ENCODE measurements at places on chromosomes 12 and 14. TPM values are rescaled to one million over a fixed set of nuclear protein-coding genes. Genes with fewer than 3 reads are reported as not detected.

MFAP5 gene
- total RNA-seq: 1.8 TPM

PDE3A gene
- 12.7 TPM for total RNA-seq

NPFF gene
- total RNA-seq: not detected

DNA sequence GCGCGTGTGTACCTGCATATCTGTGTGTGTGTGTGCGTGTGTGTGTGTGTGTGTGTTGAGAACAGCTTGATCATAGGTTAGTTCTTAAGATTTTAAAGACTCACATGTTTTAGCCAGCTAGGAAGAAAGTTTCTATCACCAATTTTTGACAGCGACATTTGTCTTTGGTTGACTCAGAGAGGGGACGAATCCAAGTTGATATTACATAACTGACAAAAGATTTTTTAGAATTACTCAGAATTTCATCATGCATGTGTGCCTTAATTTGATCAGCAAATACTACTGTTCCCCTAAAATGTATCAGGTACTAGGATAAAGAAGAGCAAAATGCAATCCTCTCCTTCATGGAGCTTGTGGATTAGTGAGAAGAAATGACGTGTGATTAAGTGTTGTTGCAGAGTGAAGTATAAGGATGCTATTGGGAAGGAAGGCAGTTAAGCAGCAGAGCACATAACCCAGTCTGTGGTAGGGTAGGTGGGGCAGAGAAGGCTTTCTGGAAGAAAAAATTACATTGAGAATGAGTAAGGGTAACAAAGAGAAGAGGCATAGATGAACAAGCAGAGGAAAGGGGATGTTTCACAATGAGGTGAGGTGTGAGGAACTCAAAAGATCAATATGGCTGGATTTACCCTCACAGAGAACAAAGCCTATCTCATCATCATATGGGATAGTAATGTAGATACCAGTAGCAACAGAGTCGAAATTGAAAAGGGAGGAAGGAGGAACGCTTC, 77.5 kb downstream of the ELK3 start:
- no peak for DNase-seq

DNA sequence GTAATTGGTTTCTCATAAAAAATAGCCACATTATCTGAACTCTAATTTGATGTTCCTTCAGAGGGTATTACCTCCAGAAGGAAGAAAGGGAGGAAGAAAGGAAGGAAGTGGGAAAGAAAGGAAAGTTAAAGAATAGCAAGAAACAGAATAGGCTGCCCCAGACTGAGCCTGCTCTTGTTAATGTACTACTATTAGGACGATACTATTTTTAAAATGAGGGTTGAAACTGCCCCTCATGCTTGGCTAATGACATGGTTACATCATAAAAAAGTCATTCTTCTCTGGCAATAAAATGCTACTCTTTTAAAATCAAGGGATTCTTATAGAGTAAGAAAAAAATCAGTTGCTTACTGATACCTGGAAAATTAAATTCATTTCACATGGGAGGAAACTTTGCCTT, 253.0 kb downstream of the KTN1 start:
- no peak for DNase-seq

- no peak for DNase-seq
Measured at GRCh38 chr14:90499121-90499520, 102.3 kb downstream of the CALM1 start.

- DNase-seq: no peak
Measured at GRCh38 chr14:79573486-79573885, 637.8 kb downstream of the DIO2 start.

DNA sequence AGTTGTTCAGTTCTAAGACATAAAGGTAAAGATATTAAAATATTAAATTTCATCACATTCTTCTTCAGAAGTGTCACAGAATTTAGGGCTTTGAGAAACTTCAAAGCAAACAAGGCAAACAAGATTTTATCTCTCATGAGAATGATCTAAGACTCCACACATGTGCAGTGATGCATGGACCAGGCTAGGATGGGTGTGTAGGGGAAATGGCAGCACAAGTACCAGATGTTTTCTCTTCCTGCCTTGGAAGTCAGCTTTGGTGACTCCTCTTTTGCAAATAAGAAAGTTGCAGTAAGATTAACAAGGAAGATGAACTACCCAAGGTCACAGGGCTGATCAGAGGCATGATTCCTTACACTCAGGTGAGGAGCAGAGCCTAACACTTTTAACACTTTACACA, 163.8 kb upstream of the LMNTD1 start:
- no peak for DNase-seq

DNA sequence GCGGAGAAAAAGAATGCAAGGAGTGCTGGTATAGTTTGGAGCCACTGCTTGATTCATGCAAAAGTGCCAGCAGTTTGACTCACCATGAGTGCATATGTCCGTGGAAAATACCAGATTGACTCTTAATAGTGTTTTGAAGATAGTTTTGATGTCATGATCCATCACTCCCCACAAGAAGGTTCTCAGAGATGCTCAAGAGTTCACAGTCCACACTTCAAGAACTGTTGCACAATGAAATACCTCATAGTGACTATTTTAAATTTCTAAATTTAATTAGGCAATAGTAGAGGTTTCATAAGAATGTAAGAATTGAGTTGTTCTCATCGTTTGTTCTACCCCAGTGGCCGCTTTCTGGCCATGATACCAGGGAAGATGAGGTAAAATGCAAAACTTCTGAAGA, 286.6 kb upstream of the RGS6 start:
- DNase-seq: no peak
